Inflammatory macrophage treated with lipopolysaccharide for 1 hour (primary cell): ENCODE measurements at places on chromosomes 5 and 9.

- DNase-seq, result peak; percentile 56
Measured at GRCh38 chr9:122122903-122123632, 30.0 kb upstream of the TTLL11 start.

GRCh38 chr5:124528838-124529237, 217.6 kb downstream of the ZNF608 start:
- no peak for DNase-seq

- DNase-seq, result no peak
Measured at GRCh38 chr9:81607593-81608288, 81.6 kb downstream of the TLE1 start.

DNA sequence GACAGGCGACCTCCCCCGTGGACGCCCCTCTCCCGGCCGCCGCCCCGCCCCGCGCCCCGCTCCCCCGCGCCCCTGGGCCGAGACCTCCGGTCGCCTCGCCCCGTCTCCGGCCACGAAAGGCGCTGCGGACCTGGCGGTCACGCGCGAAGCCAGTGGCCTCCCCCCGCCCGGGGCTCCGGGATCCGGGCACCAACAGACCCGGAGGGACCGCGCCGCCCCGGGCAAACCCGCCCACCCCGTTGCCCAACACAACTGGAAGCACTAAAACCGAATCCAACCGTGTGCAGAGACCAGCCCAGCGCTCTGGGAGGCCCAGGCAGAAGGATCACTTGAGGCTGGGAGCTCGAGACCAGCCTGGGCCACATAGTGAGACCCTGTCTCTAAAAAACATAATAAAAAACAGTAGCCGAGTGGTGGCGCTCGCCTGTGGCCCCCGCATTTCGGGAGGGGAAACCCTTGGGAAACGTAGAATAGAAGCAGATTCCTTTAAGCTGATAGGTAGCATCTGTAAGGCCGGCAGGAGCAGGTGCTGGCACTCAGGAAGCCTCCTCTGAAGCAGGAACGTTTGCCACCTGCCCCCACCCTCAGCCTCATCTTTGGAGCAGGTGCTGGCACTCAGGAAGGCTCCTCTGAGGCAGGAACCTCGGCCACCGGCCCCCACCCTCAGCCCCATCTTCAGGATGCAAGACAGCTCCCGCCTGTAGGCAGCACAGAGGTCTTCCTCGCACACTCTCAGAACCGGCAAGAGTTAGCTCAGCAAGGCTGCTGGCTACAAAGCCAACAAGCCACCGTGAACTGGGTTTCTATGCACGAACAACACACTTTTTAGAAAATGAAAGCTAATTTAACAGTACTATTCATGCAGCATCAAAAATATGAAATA, 4.6 kb upstream of the SLC9A3 start:
- DNase-seq, result no peak

GRCh38 chr5:150121448-150122157, 34.0 kb downstream of the PDGFRB start:
- DNase-seq, result no peak

DNA sequence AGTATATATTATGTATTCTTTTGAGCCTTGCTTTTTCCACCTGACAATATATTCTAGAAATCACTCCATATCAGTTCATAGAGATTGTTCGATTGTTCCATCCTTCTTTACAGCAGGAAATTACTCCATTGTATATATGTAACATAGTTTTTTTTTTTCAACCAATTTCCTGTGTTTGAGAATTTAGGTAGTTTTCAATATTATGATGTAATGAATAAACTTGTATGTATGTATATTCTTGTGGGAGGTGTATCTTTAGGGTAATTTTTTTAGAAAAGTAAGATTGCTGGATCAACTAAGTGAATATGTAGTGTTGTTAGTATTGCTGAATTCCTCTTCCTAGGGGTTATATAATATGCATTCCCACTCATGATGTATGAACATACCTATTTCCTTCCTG, 165.9 kb upstream of the PITX1 start:
- no peak for DNase-seq

DNA sequence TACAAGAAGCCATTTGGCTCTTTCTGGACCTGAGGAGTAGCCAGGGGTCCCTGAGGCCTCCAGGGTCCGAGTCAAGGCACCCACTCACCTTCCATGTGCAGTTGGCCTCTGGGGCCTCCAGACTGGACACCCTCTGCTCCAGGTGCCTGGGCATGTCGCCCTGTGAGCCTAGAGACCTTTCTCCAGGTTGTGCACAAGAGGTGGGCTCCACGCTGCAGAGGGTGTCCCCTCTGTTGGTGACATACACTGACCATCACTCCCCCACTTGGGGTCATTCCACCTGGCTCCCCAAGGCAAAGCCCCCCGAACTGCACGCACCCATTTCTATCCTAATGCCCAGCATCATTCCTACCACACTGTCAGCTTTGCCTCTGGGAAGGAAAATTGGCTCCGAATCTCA, 48.8 kb downstream of the RASGEF1C start:
- no peak for DNase-seq

DNA sequence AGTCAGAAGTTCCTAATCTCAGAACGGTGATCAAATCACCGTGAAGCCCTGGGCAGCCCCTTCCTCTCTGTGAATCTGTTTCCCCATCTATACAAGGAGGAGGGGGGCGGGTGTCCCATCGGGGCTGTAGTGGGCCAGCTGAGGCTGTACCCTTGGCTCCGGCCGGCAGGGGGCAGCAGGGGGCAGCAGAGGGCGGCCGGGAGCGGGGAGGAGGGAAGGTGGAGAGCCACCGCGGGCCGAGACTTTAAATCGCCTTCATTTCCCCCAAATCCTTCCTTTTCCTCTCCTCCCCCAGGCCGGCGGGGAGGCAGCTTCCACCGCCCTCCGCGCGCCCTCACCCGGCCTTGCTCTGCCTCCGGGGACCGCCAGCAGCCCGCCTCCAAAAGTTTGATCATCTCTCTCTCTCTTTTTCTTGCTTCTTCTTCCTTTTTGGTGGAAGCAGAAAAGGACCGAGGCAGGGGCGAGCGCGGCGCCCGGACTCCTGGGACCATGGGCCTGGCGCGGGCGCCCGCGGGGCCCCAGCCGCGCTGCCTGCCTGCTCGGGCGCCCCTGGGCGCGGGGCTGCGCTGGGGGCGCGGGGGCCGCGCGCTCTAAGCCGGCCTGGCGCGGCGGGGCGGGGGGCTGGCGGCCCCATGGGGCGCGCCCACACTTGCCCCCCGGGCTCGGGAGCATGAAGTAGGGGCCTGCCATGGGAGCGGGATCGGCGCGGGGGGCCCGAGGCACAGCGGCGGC, at the start of gene COL27A1:
TSS of gene COL27A1 (plus strand) at position 275 of the 732 bp plus-strand sequence. CDS start at position 689, 414 bp downstream.
- peak; percentile 53 for DNase-seq

- DNase-seq, result no peak
Measured at GRCh38 chr5:111922344-111922743, 165.3 kb upstream of the NREP start.

DNA sequence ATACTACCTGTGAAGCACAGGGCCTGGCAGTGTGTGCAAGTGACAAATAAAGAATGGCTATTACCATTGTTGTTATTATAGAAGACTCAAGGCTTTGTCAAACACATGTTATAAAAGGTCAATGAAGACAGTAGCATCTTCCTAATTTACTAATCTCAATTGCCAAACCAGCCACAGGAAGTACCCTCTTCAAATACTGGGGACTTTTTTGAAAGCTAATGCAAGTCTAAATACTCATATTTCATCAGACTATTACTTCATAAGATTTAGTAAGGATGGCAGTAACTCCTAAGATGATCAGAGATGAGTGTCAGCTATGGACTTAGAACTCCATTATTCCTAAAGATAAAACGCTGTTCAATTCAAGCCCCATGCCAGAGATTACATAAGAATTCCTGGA, 43.0 kb downstream of the GNAQ start:
- peak; percentile 69 for DNase-seq

DNA sequence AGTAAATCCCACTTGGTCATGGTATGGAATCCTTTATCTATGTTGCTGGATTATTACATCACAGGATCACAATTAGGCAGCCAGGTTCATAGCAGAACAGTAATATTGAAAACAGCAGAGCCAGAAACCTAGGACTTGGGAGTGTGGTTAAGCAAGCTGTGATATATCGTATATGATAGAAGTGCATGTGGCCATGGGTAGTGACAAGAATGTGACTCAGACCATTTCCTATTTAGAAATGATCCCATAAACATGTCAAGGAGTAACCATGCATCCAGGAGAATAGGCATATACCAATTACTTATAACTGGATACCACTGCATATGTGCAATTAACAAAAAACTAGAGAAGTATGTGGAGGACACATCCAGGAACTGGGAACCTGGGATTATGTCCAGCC, 31.2 kb downstream of the AMBP start:
- no peak for DNase-seq

DNA sequence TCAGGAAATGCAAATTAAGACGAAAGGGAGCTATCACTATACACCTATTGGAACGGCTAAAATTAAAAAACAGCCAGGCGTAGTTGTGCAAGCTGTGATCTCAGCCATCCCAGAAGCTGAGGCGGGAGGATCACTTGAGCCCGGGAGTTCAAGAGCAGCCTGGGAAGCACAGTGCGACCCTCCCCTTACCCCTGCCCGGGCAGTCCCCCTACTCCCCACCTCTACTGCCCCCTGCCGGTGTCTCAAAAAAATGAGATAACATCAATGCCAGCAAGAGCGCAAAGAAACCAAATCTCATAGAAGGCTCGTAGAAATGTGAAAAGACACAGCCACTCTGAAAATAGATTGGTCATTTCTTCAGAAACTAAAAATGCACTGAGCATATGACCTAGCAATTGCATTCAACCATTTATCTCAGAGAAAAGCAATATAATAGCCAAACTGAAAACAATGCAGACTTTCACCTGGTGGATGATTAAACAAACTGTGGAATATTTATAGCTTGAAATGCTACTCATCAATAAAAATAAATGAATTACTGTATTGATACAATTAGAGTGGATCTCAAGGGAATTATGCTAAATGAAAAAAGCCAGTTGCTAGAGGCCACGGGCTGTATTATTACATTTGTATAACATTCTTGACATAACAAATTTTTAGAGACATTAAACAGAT, 20.6 kb downstream of the OR2V2 start:
- no peak for DNase-seq

DNA sequence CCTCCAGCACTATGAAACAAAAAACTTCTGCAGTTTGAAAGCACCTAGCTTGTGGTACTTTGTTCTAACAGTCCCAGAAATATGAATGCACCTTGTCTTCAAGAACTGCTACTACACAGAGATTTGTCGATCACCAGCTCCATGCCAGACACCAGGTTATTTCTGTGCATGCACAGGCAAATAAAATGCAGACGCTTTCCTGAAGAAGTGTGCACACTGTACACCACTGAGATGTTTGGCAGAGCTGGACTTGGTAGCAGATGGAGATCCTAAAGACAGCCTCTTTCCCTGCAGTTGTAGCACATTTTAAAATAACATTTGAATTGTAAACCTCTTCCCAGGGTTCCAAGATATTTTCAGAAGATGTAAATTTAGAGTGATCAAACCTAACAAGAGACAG, 730.0 kb downstream of the MTRR start:
- DNase-seq, result no peak

DNA sequence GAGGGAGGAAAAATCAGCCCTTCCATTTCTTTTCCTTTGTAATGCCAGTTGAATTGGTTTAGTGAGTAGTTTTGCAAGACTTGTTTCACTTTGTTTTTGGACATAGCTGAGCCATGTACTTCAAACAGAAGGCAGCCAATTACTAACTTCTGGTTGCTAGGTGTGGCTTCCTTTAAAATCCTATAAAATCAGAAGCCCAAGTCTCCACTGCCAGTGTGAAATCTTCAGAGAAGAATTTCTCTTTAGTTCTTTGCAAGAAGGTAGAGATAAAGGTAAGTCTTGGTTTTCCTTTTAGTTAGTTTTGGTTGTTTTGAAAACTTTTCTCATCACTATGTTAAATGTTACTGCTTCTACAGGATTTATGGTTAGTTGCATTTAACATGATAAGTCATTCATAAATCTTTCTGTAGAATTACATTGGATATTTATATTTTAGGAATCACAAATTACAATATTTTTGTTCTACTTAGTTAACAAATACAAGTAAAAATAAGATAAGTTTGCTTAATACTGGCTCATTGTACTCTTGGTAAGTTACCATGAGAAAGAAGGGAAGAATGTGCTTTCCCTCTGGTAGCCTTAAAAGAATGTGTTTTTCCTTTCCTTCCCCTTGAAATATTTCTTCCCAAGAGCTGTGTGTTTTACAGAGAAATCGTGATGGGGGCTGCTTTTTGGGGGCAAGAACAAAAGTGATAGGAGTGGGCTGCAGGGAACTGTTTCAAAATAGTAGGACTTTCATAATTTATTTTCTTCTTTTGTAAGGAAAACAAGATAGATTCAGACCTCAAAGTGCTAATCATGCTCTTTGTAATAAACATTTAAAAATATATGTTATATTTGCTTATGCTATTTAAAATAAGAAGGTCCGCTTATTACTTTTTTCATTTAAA, at the start of gene ANXA1:
TSS of gene ANXA1 (plus strand) at position 213 of the 890 bp plus-strand sequence. CDS start 6,671 bp downstream, outside the sequence.
- DNase-seq, result peak; percentile 91

GRCh38 chr5:1925111-1926070, 42.7 kb upstream of the IRX4 start:
- DNase-seq, result no peak

- no peak for DNase-seq
Measured at GRCh38 chr5:113218200-113218599, 216.6 kb downstream of the TSSK1B start.

DNA sequence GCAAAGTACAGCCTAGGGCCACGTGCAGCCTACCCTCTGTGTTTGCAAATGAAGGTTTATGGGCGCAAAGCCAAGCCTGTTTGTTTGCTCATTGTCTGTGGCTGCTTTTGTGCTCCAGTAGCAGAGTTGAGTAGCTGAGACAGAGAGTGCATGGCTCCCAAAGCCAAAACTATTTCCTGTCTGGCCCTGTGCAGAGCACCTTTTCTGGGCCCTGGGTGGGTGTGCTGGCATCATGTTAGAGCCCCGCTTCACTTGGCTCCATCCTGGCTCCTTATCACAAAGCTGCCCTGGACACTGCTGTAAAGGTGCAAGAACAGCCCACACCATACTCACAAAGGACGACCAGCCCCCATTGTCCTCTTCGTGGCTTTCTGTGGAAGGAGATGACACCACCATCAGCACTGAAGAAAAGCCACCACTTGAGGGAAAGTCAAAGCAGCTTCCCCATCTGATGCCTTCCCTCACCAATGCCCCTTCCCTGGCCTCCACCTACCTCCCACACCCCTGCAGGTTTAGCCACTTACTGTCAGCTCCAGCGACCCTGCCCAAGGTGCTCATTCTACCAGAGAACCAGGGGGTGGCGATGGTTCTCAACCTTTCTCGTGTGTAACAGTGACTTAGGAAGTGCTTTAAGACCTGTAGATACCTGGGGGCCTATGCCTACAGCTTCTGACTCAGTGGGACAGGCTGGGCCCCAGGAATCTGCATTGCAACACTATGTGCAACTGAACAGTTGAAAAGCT, 23.4 kb downstream of the LCP2 start:
- DNase-seq, result no peak

DNA sequence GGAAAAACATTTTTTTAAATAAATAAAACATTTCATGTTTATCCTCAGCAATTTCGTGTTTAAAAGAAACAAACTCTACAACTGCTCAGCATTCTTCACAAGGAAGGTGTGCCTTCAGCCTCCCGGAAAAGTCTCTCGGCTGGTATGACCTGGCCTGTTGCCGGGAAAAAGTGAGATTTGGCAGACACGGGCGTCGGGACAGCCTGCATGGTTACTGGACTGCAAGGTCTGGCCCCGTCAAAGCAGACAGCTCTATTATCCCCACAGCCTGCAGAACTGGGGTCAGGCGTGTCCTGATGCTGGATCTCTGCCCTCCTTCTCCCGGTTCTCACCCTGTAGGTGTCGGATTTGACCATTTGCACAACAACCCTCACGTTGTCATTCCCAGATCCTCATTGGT, 120.3 kb upstream of the SPATA31C2 start:
- no peak for DNase-seq

- no peak for DNase-seq
Measured at GRCh38 chr9:110583237-110583636, 3.7 kb upstream of the SVEP1 start.

GRCh38 chr5:38079620-38080402, 178.5 kb upstream of the EGFLAM start:
- peak; percentile 51 for DNase-seq
